ENCODE measurements at places on chromosomes 3 and 15.

DNA sequence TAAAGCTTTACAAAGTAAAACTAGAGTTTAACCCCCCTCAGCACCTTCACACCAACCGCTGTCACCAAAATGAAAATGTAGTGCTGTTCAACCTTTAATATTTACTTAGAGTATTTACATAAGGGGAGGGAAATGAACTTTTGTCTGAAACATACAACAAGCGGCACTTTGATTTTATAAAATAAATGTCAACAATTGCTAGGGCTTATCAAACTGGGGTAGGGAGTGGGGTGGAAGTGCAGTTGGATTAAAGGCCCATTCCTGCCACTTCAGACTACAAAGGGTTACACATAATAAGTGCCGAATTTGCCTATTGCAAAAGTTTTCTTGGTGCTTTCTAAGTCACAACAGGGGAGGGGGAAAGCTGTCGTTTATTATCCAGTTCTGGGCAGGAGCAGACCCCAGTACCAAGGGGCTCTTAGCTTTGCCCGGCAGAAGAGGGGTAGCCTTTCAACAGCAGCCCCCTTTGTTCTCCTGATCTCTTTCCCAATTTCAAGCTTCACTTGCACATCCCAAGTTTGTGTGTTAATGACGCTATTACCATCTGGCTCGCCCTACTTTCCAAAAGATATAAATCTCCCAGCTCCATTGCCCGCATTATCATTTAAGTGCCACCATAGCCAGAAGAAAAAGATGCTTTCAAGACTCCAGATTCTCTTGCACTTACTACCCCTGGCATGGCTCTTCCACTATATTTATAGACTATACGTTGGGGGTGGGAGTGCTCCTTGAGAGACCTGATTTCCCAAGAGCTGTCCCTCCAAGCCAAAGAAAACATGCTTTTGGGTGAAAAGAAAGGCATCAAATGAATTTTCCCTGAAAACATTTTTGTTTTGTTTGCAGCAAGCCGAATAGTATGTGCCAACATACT lies 17.0 kb downstream of the SOX2 start:
- no peak for DNase-seq

- no peak for DNase-seq
These were observed 759 bp downstream of the GALNT15 start for GRCh38 chr3:16174976-16175901.

DNA sequence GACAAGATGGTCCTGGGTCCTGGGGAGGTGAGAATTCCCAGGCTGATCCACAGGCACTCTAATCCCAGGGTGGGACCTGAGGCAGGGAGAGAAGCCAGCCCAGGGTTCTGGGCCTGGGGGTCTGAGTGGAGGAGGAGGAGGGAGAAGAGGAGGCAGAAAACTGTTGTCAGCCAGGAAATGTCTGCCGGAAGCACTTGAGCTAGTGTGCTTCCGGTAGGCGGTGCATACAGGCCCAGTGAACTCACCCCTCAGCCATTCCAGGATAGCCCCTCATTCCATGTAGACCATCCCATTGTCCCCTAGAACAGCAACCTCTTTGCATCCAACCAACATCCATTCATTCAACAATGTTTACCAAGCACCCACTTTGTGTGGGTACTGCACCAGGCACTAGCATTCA lies 47.9 kb upstream of the LCTL start:
- no peak for DNase-seq

GRCh38 chr3:85571835-85572234 lies 613.0 kb downstream of the CADM2 start:
- DNase-seq = no peak

- peak; percentile 45 for DNase-seq
These were observed 8.2 kb upstream of the ZNF589 start for GRCh38 chr3:48232734-48233133.

DNA sequence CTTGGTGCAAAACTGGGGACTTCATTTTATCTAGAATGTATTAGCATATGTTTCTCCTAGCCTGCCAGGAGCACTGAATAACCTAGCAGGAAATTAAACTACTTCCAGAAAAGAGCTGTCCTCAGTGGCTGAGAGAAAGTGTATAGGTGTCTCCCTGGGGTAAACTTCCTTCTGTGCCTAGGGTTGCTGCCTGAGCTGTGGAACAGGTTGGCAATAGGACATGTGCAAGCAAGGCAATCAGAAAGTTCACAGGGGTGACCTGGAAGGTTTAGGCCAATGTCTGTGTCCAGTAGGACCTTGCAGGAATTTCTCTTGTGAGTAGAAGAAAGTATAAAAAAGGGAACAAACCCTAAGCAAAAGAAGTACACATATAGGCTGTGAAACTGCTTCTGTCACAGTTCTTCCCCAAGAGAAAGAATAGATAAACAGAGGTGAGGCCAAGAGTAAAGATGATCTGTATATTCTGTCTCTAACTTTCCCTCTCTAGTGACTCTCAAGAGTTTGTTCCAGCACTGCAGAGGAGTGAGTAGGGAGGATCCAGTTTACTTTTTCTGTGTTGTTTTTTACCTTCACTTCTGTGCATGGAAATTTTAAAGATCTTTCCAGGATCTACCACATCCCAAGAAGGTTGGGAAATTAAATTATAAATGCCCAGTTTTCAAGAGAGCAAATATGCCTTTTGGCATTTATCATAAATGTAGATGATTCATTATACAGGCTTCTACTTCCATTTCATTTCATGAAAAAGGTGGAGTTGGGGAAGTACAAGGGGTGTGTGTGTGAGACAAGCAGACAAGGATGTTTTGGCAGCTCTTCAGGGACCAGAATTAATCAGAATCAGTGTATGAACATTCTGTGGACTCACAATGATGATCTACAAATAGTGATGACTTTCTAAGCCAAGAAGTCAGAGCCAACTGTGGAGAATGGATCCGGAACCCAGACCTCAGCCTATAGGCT lies 155.2 kb downstream of the RBPMS2 start:
- DNase-seq = no peak
